Renal cortical epithelial cell (primary cell): ENCODE measurements at places on chromosomes 1 and 21.

DNA sequence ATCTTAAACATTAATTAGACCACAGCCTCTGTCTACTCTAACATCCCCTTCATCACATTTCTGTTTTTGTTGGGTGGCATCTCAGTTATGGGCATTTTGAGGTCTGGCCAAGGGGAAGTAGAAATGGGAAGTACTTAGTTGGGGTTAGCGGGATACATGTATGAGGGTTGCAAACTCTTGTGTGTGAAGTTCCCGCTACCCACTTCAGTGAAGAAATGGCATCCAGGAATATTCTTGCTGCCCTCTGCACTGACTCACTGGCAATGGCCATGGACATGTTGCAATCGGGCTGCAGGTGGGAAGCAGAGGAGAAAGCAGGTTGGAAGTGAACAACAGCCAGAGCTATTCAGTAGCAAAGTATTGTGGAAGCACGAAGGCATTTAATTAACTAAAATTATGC, 7.4 kb downstream of the CD48 start:
- DNase-seq = no peak

GRCh38 chr1:28480308-28480707, 25.5 kb upstream of the RCC1 start:
- peak; percentile 47 for DNase-seq

DNA sequence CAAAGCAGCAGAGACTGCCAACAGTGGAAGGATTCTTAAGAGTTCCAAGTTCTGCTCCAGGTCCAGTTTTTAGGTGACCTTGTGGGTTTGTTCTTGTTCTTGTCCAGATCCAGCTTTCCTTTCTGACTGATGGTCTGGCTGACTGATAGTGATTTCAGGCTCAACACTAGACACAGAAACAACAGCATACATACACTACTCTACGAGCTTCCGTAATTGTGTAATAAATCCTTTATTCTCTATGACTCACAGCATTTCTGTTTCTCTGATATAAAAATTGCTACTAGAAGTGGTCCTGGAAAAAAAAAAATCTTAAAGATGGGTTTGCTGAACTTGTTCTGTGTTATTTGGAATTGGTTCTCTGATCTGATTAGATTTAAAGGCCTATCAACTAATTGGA, 62.2 kb upstream of the PTCH2 start:
- no peak for DNase-seq

DNA sequence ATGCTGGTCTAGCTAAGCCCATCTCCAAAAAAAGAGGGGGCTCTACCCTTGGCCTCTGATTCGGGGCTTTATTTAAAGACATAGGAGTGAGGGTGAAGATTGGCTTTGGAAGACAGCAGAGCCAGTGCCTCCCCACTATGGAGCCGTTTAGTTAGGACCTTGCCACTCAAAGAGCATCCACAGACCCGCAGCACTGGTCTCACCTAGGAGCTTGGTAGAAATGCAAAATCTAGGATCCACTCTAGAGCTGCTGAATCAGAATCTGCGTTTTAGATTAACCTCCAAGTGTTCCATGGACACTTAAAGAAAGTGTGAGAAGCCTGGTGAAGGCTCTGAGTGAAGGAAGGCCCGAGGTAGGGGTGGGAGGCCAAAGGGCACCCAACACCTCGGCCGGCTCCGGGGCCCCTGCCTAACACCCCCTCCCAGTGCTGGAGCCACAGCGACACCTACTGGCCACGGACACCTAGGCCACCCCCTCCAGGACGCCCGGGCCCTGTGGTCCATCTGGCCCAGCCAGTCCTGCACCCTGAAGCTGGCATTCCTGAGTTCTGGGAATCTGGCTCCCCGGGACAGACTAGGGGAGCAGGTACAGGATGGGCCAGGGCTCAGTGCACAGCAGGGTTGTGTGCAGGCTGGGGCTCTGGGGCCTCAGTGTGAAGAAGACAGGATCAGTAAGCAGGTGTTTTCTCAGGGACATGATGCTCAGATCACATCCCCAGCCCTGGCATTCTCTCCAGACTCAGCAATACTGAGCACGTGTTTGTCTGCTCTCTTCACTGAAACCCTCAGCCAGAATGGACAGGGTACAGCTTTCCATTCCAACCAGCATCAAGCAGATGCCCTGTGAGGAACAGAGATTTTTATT, 79.2 kb downstream of the TMEM53 start:
- DNase-seq = no peak

DNA sequence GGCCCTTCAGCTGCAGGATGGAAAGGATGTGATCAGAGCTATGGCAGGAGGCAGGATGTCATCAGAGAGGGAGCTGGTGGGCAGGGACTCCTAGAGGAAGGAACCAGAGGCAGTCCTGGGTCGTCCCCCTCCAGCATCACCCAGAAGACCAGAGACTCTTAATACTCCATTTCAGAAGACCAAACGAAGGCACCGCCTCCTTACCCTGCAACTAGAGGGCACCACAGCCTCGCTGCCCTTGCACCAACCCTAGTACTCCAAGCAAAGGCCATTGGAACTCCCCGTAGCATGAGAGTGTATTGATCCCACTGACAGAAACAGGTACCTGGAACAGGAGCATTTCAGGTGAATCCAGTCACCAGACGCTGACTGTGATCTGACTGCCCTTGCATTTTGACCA, 598.1 kb downstream of the NPHP4 start:
- DNase-seq = no peak

- no peak for DNase-seq
These were observed 12.4 kb upstream of the PARP1 start for GRCh38 chr1:226420328-226420727.

GRCh38 chr1:205630241-205630640, 1.6 kb downstream of the ELK4 start:
- peak; percentile 67 for DNase-seq

- no peak for DNase-seq
These were observed 71.8 kb downstream of the ODF2L start for GRCh38 chr1:86324130-86324822.

DNA sequence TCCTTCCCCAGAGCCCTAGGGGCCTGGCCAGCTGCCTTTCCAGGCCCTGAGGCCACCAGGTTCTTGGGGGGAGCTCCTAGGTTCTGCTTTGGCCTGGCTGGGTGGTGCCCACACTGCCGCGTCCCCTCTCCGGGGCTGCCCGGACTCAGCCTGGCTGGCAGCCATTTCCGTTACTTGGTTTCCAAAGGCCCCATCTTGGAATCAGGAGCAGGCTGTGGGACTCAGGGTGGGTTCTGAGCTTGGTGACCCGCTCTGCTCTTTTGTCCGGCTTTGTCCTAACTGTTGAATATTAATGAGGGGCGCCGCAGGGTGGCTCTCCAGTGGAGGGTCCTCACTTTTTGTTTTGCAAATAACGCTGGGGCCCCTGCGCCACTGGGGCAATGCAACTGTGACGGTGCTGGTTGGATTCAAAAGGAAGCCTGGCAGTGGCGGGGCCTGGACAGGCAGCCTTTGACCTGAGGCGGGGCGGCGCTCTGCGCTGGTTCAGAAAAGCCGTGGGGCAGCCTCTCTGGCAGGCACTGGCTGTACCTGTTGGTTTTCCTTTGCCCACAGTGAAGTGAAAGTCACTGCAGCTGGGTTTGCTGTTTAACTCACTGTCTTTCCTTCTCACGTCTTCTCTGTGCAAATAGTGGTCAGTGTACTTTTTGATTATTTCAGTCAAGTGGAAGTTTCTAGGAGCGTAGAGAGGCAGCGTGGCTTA, 20.2 kb downstream of the SKI start:
- no peak for DNase-seq

DNA sequence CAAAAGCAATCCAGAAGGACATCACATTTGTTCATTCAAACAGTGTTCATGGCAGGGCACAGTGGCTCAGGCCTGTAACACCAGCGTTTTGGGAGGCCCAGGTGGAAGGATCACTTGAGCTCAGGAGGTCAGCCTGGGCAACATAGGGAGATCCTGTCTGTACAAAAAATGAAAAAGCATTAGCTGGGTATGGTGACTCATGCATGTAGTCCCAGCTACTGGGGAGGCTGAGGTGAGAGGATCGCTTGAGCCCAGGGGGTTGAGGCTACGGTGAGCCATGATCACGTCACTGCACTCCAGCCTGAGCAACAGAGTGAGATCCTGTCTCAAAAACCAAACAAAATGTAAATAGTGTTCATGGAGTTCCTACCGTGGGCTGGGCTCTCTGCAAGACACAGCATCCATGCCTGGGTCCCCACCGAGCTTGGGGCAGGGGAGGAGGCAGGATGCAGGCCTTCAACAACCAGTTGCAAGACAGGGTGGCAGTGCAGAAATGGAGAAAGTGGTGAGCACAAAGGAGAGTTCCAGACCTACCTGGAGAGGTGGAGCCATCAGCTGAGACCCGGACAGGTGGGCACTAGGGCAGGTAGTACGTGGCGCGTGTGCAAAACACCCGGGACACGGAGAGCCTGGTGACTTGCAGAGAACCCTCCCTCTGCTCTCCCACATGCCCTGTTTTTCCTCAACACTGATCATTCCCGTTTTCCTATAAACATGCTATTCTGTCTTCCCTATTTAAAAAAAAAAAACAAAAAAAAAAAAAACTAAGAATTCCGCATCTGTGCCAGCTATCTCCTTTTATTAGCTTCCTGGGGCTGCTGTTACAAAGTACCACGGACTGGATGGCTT, 138.9 kb downstream of the TOMM20 start:
- DNase-seq = no peak

GRCh38 chr1:57615956-57616355, 192.1 kb upstream of the DAB1 start:
- DNase-seq = no peak

DNA sequence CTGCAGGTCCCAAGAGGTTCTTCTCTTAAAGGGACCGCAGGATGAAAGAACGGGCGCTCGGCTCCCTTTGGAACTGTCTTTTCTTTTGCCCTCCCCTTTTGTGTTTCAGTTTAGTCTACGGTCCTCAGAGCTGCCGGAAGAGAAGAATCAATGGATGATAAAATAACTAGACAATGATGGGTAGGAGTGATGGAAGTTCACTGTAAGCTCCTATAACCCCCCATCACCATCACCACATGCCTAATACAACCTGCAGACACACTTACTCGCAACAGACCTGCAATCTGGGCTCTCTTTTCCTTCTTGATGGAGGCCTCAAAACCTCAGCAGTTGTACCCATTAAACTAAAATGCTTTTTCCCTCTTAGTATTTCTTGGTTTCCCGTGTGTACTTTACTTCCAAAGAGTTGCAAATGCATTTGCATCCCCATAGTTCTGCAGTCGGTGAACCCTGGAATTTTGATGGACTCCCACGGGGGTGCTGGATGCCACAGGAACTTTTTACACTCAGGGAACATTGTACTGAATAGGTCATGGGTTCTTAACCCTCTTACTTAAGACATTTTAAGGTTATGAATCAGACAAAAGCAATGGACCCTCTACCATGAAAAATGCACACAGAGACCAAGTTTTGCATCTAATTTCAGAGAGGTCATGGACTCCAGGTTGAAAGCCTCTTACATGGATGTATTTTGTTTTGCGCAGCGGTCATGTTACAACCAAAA, 633 bp upstream of the RFX5 start:
- peak; percentile 70 for DNase-seq

DNA sequence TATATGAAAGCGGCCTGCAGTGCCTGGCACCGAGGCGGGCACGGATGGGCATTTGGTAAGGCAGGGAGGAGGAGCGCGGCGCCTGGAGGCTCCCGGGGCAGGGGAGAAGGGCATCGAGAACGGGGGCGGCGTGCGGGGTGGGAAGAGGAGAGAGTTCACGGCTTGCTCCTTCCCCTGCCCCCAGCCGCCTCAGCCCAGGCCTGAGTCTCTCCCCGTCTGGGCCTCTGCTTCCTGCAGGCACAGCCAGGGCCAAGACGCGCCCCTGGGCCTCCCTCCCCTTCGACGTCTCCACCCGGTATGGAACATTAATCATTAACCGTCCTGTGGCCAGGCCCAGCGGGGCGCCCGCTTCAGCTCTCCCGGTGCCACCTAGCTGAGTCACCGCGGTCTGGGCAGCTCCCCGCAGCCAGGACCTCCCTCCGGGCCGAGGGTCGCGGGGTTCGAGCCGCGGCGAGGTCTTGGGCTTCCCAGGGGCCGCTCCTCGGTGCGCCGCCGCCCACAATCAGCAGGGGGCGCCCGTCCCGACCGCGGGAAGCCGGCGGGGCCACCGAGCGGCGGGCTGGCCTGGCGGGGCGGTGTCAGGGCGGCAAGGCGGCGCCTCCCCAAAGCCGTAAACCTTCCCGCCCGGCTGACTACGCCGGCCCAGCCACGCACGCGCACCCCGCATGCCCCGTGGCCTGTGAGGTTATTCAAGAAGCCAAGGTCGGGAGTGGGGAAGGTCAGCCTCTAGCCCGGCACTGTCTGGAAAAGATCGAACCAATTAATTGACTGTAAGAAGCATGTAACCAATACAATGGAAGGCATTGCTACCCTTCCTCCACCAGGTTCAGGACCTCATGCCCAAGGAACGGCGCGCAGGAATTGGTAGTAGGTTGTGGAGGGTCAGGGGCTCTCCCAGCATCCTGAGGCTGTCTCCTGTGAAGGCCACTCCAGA, 23.4 kb upstream of the RD3 start:
- DNase-seq = peak; percentile 93

DNA sequence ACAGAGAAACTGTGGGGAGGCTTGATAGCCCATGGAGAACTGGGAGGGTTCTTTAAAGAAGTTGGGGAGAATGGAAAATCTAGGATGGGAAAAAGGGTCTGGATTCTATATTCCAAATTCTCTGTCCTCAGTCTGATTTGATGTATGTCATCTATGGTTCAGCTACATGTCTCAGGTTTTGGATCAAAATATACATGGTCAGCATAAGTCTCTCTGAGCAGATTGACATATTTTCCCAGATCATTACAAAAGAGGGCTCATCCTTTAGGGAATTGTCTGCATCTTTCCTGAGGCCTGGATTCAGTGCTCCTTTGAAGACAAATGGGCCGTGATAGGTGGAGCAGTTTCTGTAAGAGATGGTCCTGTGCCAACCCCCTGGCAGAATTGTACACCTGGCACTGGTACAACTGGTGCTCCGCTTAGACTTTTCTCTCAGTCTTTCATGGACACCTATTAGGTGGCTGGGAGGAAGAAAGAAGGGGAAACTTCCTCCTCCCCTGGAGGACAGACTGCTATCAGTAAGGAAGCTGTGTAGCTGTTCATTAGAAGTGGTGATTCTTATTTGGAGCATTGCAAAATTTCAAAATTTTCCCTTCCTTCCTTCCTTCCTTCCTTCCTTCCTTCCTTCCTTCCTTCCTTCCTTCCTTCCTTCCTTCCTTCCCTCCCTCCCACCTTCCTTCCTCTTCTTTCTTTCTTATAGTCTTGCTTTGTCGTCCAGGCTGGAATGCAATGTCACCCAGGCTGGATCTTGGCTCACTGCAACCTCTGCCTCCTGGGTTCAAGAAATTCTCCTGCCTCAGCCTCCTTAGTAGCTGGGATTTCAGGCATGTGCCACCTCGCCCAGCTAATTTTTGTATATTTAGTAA, 26.1 kb upstream of the RGL1 start:
- DNase-seq = no peak

GRCh38 chr1:228785366-228786330, 50.4 kb downstream of the RHOU start:
- DNase-seq = no peak

DNA sequence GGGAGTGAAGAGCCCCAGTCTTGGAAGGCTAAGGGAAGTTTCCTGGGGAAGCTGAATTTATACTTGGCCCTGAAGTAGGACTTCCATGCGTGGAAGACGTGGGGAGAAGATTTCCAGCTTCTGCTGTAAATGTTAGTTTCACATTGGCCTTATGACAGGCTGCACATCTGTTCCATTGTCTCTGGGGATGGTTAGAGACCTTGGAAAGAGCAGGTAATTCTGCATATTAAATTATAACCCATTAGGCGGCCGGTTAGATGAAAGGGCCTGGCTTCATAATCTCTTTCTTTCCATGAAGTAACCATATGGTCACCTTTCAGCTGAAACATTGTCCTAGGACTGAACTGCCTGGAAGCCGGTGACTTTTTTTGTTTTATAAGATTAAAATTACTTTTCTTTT, 37.5 kb downstream of the DPT start:
- DNase-seq = no peak

- peak; percentile 33 for DNase-seq
These were observed 279.6 kb downstream of the TM2D1 start for GRCh38 chr1:61445269-61445825.
